ENCODE measurements at places on chromosomes 5 and 9. TPM values are rescaled to one million over a fixed set of nuclear protein-coding genes. Genes with fewer than 3 reads are reported as not detected.
A peak's percentile ranks its signal among the peaks of the same experiment; 100 is the strongest.

GRCh38 chr9:137685741-137686420 lies 67.1 kb downstream of the EHMT1 start:
- DNase-seq, result peak; percentile 18

FSD1L gene
- 8.7 TPM for total RNA-seq

- DNase-seq, result no peak
Measured at GRCh38 chr5:42507451-42508097, 84.3 kb downstream of the GHR start.

GRCh38 chr9:135152614-135153334 lies 65.3 kb downstream of the OLFM1 start:
- DNase-seq, result no peak

DNA sequence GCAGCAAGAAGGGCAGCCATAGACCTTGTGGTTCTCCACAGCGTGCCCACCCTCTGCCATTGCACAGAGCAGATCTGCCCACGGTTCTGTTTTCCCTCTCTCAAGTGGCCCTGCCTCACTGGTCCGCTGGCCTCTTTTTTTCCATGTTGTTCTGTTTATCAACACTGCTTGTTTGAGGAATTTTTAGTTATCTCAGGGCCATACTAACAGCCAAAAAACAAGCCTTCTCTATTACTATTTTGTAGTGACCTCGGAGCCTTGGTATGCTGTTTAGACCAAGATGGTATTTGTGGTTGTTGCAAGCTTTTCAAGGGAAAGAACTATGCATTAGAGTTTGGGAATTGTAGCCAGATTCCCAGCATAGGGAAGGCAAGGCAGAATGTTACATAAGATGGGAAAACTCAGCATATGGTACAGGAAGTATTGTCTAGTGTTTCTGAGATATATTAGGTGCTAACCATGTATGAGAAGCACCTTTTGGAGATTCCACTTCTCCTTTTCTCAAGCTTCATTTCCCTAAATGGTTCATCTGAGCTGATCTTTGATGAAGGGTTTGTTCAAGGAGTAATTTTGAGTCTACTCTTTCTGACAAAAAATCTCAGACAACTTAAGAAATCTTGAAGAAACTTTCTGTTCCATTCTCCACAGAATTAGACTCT lies 54.3 kb downstream of the NUP214 start:
- DNase-seq, result no peak

HCN1 gene
- total RNA-seq, result not detected

CDX1 gene
- total RNA-seq, result not detected

FREM1 gene
- 3.3 TPM for total RNA-seq

FAM170A gene
- total RNA-seq, result not detected

GRCh38 chr5:177983763-177984583 lies 12.1 kb downstream of the PROP1 start:
- DNase-seq, result no peak

GRCh38 chr9:80994892-80995291 lies 694.5 kb downstream of the TLE1 start:
- no peak for DNase-seq

C9orf50 gene
- not detected for total RNA-seq

DNA sequence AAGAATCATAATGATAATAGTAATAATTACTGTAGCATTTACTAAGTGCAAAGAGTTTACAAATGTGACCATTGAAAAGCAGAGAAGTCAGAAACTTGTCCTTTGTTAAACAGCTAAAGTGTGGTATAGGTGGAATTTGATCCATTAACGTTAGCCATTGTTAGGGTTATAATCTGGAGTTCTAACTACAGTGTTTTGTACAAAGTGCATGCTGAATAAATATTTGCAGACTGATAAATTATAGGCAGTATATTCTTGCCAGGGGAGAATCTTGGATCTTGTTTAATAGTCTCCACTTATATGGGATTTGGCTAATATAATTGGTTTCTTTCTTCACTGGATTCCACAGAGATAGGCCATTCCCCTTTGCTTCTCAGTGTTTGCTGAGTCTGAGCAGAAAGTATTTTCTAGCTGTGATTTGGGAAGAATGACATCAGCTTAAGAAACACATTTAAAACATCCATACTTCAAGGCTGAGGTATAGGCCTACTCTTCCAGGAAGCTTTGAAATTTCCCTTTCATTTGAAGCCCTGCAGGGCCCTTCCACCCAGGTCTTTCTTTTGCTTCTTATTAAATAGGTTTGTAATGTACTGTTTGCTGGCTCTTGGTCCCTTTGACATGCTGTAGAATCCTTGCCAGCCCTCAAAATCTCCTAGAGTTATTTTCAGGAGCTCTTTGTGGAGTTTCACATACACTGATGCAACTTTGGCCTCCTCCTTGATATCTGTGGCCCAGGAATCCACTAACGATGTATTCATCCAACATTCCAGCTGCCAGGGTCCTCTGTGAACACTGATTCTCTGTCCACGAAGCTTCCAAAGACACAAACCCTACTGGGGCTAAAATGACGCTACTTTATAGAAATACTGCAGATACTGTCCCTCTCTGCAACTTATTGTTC lies 51.4 kb downstream of the ATP10B start:
- DNase-seq, result no peak

- DNase-seq, result no peak
Measured at GRCh38 chr5:149628221-149628620, 46.9 kb downstream of the ARHGEF37 start.

IL3 gene
- total RNA-seq, result not detected

DNA sequence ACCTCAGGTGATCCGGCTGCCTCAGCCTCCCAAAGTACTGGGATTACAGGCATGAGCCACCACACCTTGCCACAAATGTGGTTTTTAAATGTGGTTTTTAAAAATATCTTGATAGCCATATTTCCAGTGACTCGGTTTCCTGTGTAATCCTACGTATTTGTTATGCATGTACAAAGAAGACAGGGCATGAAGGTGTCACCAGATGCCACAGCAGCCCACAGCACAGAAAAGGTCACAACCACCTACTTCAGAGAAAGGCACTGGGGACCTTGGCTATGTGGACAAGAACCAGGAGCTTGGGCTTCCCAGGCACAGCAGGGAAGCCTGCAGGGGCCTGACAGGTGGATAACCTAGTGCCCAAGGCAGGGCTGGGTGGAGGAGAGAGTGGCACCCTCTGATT lies 38.0 kb downstream of the C9orf50 start:
- no peak for DNase-seq

ANKRD31 gene
- 0.42 TPM for total RNA-seq

ASPN gene
- 34.5 TPM for total RNA-seq

- no peak for DNase-seq
Measured at GRCh38 chr9:34650816-34651215, 1.2 kb upstream of the IL11RA start.

DNA sequence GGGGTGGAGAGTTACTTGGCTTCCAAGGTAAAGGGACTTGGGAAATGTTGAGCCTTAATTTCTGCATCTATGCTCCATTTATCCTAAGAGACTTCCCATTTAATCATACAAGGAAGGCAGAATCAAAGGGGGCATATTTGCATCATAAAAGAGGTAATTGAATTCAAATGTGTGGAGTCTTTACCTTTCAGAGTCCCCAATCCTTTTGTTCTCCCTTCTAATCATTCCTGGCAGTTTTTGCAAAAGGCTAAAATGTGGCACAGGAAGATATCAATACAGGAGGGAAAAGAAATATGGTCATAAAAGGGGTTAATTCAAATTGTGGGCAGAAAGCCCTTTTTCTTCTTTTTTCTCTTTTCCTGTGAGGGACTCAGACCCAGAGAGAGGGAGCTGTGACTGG lies 69.5 kb downstream of the SFXN1 start:
- no peak for DNase-seq

ANKRD20A1 gene
- total RNA-seq, result 2.2 TPM

GRCh38 chr5:14252793-14253192 lies 109.7 kb downstream of the TRIO start:
- no peak for DNase-seq

DNA sequence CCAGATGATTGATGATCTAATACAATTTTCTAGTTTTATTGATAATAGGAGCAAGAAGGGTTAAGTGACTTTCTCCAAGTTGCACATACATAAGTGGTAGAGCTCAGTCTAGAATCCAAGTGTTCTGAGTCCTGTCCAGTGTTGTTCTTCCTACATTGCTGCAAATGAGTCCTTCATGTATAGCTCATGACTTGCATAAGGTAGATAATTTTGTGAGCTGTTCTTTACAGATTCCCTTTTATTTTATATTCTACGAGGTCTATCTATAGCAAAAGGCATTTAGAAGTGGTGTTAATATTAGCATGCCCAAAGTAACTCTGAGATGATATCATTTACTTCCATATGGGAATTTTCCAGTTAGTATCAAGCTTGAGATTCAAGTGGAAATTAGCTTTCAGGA lies 20.0 kb downstream of the MRPS30 start:
- no peak for DNase-seq

ANXA1 gene
- total RNA-seq, result 331 TPM

GRCh38 chr9:8484597-8485191 lies 685.1 kb upstream of the DMAC1 start:
- no peak for DNase-seq

ESM1 gene
- total RNA-seq, result 0.19 TPM

All from posterior vena cava (tissue), 2 donors.